NCI-H1105 treated with DMSO at 0.1 percent for 48 hours (cell line): ENCODE measurements at places on chromosomes 6 and 20.
A peak's percentile ranks its signal among the peaks of the same experiment; 100 is the strongest.

DNA sequence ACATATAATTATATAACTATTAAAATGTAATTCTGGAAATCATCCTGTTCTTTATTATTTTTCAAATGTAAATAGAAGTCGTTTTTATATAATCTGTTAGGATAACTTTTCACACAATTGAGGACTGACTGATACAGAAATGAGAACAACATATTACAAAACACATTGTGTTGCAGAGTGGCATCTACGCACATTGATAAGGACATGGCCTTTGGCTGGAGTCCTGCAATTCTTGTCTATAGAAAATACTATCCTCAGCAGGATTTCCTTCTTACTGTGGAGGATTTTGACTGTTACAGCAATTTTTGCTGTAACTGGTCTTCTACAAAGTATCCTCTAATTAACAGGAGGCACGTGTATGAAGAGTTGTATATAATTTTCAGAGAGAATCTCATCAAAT lies 19.8 kb downstream of the SH3BGRL2 start:
- no peak for DNase-seq

GRCh38 chr6:42239736-42240375 lies 22.2 kb upstream of the MRPS10 start:
- DNase-seq, result no peak

- DNase-seq, result no peak
These were observed 2.0 kb downstream of the HEY2 start for GRCh38 chr6:125751334-125751916.

- DNase-seq, result no peak
These were observed 58.6 kb downstream of the FOXA2 start for GRCh38 chr20:22525821-22526220.

GRCh38 chr6:99165838-99166237 lies 183.6 kb downstream of the FAXC start:
- no peak for DNase-seq

DNA sequence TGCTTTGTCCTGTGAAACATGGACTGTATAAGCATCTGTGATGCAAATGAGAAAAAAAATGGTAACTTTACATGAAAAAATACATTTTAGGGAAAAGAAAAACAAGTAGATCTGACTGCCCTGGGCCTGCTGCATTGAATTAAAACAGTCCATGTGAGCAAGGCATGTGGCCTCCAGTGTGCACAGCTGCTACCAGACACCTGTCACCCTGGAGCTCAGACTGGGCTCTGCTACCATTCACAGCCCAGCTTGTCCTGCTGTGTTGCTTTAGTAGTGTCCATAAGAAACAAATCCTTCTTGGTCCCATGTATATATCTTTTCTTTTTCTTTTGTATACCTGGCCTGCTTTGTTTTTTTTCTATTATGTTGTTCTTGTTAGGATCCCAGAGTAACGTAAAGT lies 315.9 kb downstream of the NKAIN2 start:
- DNase-seq, result peak; percentile 57

DNA sequence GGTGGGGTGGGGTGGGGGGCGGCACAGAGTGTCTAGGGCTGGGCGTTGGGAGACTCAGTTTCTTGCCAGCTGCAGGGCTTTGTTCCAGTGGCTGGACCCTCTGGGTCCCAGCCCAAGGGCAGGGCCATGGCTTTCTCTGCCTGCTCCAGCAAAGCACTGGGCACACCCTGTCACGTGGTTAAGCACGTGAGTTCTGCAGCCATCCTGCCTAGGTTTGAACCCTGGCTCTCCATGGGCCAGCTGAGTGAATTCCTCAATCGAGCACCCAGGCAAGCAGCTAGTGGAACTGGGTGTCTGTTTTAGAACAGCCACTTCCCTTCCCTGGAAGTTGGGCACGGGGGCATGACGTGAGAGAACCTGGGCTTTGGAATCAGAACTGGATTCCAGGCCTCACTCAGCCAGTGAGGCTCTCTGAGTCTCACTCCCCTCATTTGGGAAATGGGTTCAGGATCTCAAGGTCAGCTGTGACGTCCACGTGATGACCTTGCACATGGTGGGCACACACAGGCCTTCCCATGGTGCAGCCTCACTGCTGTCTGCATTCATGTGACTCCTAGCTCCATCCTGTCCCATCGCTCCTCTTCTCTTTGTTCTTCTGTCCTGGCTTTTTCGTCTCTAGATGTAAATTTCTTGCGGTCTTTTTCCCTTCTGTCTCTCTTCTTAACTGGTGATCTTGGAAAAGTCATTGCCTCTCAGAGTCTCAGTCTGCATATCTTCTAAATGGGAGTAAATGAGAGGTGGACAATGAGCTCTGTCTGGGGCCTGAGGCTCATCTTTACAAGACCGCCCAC lies 45.9 kb downstream of the NOL4L start:
- no peak for DNase-seq

GRCh38 chr6:147106759-147107401 lies 97.3 kb upstream of the STXBP5 start:
- no peak for DNase-seq

DNA sequence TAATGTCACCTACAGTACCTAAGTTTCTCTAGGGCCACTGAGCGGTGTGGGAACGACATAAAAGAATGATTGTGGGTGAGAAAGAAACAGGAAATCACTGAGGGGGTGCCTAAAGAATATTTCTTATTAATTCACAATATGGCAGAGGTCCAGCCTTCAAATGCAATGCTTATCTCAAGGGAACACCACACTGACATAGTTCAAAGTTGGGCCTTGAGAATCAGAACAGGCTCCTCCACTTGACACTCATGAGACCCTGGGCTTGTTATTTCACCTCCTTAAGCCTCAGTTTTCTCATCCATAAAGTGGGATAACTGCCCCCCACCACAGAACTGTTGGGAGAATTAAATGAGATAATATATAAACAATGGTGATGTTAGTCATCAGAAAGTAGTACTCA lies 40.4 kb upstream of the ARHGAP18 start:
- no peak for DNase-seq

GRCh38 chr6:72669324-72669723 lies 47.5 kb downstream of the KCNQ5 start:
- DNase-seq, result no peak

GRCh38 chr6:151661928-151662327 lies 145.6 kb upstream of the ESR1 start:
- DNase-seq, result no peak

GRCh38 chr6:133756078-133756695 lies 132.7 kb upstream of the TCF21 start:
- DNase-seq, result no peak

DNA sequence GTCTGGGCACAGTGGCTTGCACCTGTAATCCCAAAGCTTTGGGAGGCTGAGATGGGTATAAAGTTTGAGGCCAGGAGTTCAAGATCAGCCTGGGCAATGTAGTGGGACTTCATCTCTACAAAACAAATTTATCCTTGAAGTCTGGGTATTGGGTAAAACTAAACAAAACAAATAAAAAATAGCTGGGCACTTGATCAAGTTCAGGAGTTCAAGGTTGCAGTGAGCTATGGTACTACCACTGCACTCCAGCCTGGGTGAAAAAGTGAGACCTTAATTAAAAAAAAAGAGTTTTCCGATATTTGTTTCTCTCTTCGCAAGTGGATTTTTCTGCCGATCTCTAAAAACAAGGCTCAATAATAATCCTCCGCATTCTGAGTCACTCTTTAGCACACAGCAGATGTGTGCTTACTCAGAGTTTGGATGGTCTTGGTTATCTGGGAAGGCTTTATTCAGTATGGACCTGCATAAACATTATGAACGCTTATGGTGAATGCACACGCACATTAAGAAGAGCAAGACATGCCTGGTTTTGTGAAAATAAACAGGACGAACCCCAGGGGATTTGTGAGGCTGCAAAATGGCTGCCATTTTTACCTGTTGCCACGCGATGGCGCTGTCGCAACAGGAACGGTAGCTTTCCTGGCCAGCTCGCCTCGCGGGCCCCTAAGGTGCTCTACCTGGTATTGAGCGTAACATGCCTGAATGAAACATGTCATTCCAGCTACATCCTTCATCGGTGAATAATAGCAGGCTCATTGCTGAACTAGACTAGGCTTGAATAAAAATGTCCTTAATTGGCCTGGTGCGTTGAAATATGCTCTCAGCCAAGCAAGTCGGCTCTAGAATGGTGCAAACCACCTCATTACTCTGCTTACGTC lies 6.0 kb downstream of the OPN5 start:
- peak; percentile 90 for DNase-seq

DNA sequence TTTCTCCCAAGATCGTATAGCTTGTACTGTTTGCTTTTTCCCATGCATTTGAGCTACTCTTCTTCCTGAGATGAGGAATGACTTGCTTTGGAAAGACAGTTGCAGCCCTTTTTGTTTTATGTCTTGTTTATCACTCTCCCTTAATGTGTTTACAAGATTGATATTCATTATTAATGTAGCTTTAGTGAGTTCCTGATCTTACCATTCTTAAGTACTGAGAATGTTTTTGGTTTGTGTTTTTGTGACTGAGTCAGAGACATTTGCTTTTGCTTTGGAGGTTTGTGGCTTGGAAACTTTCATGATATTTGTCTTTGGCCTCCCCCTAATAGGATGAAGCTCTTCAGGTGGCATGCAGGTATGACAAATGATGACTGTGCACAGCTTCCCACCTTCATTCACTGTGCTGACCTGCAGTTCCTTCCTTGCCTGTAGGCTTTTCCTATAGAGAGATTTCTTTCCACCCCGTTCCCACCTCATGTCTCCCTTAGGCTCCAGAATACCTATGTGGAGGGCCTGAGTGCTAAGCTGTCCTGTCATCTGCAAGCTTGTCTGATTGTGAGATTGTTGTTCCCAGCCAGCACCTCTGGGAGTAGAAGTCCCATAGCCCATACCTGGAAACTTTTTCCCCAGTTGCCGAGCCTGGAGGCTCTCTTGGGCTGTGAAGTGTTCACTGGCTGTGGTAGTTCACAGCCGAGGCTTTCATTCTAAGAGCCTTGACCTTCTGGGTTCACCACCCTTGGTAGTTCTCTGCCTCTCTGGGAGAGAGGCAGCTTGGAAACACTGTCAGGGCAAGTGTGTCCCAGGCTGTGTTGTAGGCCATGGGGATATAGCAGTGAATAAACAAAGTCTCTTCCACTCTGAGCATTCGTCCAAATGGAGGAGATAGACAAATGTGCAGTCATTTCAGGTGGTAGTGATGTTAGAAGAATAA lies 27.1 kb downstream of the CDS2 start:
- DNase-seq, result no peak

GRCh38 chr6:74731204-74731603 lies 474.6 kb downstream of the COL12A1 start:
- peak; percentile 2 for DNase-seq
